ENCODE measurements at places on chromosomes 4 and X.

DNA sequence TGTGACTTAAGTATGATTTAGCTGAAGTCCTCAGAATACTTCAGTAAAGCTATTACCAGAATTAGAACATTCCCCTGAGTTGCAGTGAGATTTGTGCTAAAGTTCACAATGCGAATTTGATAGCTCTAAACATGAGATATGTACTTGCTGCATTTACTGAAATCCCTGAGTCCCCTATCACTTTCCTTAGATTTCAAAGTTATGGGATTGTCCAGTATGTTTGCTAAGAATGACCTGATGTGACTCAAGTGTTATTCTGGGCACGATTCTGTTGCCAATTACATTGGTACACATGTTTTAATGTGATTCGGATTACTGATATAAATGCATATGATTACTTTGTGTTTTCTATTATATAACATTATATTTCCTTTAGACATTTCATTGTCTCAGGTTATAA, 91.3 kb upstream of the AMOT start:
- no peak for DNase-seq

- no peak for DNase-seq
These were observed 73.0 kb upstream of the ADAD1 start for GRCh38 chr4:122305853-122306252.

DNA sequence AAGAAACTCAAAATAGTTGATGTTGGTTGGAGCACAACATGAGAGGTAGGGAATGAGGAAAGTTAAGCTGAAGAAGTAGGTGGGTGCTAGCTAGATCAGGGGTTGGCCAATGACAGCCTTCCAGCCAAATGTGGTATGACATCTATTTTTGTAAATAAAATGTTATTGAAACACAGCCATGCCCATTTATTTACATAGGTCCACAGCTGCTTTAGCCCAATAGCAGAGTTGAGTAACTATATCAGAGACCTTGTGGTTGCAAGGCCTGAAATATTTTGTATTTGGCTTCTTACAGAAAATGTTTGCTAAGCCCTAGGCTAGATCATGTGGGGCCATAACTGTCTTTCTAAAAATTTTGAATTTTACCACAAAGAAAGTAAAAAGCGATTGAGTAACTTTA, 234.9 kb upstream of the CTSO start:
- no peak for DNase-seq

DNA sequence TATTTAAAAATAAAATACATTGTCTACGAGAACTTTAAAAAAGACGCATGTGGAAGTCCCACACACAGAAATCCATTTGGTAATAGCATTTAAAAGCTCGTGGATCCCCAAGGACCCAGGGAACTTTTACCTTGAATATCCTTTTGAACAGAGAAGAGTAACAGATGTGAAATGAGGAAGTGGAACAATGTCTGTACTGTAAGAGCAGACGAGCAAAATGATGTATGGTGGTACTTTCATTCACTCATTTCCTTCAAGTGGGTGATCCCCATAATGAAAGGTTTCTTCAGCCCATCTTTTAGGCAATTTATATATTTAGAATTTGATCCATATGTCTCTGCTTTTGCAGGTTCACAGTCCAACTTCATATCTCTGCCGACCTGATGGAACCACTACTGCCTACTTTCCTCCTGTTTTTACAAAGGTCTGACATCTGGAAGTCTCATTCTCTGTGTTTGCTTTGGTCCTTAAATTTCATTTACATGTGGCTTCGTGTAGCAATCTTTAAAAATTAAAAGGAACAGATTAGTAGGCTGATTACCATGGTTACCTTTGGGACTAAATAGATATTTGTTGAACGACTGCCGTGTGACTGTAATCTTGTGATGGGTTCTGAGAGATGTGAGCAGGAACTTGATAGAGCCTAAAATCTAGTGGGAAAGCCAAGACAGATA, 188.4 kb downstream of the PALLD start:
- DNase-seq = no peak

DNA sequence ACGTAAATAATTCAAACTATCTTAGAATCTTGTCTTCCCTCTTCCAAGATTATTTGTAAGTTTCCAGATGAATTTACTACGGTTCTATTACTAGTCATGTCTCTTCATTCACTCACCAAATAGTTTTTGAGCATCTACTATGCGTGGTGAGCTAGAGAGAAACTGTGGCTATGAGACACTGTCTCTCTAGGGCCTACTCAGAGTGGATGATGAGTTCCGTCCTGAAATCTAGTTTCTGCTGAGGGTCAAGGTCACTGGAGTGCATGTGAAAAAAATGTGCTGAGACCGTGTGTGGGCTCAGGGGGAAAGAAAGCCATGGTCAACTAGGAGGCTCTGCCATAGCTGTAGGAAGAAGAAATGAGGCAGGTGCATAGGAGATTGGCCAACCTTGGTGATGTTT, 320.2 kb upstream of the GATB start:
- DNase-seq = no peak

DNA sequence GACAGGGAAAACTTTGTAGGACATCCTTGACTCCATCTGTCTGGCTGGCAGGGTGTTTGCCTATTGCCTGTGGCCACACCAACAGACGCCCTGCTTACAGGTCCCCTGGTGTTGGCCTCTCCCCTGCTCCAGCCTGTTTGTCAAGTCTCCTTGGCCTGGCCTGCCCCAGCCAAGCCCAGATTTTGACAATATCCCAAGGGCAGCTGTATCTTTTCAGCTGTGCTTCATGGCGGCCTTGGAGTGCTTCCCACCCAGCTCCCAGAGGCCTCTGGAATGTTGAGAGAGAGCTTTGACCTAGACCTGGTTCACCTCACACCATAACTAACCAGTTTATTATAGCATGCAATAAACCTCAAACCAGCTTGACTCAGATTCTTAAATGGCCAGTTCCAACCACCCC, 204.0 kb upstream of the NHS start:
- DNase-seq = no peak

GRCh38 chrX:66616944-66617343, 21.9 kb downstream of the EDA2R start:
- DNase-seq = no peak

DNA sequence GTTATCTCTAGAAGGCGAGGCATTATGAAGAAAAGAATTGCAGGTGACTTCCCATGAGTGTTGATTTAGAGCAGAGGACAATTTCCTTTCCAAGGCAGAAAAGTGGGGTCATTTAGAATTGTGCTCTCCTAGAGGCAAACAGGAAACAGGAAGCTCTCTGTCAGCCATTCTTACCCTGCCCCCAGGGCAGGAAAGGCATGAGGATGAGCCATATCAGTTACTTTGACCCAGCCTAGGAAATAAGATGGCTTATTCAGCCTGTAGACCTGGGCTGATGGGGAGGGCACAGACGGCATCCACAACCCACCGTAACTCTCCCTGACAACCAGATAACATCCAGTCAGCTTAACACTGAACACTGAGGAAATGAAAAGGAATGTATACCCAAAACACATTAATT, 88.8 kb upstream of the KDR start:
- no peak for DNase-seq

DNA sequence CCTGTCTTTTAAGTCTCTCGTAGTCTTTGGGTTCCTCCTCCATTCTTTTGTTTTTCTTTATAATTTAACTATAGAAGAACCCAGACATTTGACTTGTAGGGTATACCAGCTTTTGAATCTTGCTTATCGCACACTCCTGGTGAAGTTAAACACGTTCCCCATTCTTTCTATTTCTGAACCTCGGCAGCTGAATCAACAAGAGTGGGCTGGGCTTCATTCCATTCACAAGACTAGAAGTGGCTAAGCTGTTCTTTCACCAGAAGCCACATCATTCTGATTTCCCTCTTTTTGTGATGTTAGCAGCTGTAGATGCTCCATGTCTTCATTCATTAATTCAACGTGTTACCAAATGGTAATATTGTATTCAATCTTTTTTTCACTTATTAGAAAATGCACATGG, 167.9 kb downstream of the CORIN start:
- DNase-seq = no peak

GRCh38 chr4:179307297-179308136, 1865.3 kb upstream of the AGA start:
- DNase-seq = peak; percentile 1

- DNase-seq = no peak
These were observed 3.9 kb downstream of the HTRA3 start for GRCh38 chr4:8273450-8273849.

DNA sequence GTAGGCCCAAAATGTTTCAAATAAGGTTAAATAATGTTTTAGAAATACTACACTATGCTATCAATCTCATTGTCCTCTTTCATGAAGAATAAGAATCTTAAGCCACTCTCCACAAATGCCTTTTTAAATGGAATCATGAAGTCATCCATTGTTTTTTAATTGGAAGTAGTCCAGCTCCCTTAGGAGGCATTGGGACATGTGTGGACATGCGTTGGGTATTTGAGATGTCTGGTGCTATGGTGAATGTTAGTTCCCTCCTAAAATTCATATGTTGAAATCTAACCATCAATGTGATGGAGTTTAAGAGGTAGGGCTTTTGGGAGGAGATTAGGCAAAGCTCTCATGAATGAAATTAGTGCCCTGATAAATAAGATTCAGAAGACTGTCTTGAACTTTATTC, 289.0 kb downstream of the C4orf33 start:
- no peak for DNase-seq

DNA sequence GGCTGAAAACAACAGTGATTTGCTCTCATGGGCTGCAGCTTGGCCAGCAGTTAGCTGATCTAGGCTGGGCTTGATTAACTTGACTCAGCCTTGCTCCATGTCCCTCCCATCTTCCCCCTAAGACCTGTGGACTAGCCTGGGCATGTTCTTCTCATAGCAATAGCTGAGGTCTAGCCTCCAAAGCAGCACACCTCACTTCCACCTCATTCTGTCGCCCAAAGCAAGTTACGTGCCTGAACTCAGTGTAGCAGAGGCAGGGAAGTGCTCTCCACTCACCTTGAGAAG, 62.2 kb downstream of the EVC start:
- DNase-seq = no peak

DNA sequence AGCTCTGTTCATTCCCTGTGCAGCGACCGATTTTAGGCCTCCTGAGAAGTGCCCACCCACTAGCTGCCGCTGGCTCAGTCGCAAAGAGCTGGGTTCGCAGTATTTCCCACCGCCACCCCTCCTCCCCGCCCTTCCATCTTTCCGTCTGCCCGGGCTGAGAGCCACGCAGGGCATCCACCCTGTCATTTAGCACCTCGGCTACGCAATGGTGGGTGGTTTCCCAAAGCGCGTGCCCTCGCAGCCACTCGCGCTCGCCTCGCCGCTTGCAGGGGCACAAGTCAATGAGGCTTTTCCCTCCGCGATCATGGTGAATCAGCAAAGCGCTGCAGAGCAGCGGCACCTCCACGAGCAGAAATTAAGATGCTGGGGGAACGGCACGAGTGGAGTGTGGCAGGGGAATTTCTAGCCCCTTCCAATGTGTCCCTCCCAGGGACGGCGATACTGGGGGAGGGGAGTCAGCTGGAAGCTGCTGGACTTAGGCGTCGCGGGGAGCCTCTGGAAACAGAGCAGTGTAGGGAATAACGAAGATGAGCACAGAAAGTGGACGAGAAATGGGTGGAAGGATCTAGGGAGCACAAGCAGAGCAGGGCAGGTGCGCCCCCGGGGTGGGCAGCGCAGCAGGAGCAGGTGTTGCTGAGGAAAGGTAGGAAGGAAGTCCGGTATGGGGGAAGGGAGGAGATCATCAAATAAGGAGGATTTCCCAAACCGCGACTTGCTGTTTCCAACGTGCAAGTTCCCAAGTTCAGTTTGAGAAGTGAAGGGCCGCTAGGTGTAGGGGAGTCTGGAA, 2.4 kb upstream of the PTCHD1 start:
- no peak for DNase-seq

DNA sequence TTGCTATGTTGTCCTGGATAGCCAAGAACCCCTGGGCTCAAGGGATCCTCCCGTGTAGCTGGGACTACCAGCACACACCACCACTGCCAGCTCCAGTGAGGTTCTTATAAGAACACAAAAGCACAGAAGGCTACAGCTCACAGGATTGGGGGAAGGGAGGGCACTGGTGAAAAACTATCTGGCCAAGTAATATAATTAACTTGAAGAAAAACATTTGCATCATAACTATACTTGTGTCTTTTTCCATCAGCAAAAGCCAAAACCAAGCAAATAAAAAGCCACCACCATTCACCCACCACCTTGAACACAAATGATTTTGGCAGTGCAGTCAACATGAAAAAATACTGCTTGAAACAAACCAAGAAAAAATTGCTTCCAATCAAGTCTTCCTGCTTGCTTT, 188.2 kb downstream of the MAML3 start:
- DNase-seq = no peak

- no peak for DNase-seq
These were observed 178.3 kb downstream of the RASL11B start for GRCh38 chr4:53040459-53040815.

- no peak for DNase-seq
These were observed 204.7 kb downstream of the SPRY1 start for GRCh38 chr4:123600987-123601904.

Data from NCI-H1436 (cell line).